ENCODE measurements at places on chromosomes 4 and X.

DNA sequence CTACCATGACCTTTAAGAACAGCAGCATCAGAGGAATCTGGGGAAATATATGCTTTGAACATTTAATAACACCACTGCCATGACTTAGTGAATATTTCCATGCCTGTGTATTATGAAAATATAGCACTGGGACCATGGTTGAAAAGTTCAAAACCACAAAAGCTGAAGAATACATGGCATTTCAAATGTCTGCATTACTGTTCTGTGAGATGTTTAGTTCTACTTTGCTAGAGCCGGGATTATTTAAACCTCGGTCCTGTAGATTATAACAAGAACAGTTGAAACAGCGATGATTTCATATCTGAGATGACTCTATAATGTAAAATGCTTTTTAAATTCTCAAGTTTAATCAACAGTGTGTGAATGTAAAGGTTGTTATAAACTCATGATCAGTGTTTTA lies 126.7 kb upstream of the AGA start:
- no peak for DNase-seq

- no peak for DNase-seq
Measured at GRCh38 chrX:154350429-154351182, 23.8 kb downstream of the FLNA start.

- DNase-seq = no peak
Measured at GRCh38 chrX:136380010-136380769, 79.4 kb downstream of the ADGRG4 start.

- DNase-seq = no peak
Measured at GRCh38 chrX:113048896-113049295, 208.3 kb upstream of the AMOT start.

GRCh38 chrX:118751950-118752783 lies 24.8 kb downstream of the IL13RA1 start:
- no peak for DNase-seq
